ENCODE measurements at places on chromosomes 1 and 21.

DNA sequence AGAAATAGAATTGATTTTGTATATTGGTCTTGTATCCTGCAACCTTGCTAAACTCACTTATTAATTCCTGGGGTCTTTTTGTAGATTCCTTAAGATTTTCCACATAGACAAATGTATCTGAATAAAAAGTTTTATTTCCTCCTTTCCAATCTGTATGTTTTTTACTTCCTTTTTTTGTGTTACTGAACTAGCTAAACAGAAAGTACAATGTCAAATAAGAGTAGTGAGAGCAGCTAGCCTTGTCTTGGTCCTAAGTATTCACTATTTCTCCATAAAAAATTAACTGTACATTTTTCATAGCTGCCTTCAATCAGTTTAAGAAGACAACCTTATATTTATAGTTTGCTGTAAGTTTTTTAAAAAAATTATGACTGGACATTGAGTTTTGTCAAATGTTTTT is 74.9 kb downstream of the FASLG start:
- DNase-seq = no peak

- peak; percentile 79 for DNase-seq
These were observed 86.9 kb downstream of the UCK2 start for GRCh38 chr1:165914136-165914798.

- no peak for DNase-seq
These were observed 9.2 kb upstream of the PTGS2 start for GRCh38 chr1:186689376-186689775.

GRCh38 chr1:167517535-167518330 is 596 bp downstream of the CD247 start:
- DNase-seq = peak; percentile 79

DNA sequence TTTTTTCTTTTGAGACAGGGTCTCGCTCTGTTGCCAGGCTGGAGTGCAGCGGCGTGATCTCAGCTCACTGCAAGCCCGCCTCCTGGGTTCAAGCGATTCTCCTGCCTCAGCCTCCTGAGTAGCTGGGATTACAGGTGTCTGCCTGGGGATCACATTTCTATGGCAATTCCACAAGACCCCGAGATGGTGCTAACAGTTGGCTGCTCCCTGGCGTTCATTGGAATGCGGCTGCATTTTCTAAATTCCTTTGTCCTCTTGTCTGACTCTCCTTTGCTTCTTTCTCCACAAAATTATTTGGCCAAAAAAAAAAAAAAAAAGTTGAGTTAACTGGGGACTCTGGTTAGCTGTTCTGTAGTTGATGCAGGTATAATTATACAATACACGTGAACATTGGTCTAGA is 176.4 kb downstream of the ETS2 start:
- peak; percentile 37 for DNase-seq

DNA sequence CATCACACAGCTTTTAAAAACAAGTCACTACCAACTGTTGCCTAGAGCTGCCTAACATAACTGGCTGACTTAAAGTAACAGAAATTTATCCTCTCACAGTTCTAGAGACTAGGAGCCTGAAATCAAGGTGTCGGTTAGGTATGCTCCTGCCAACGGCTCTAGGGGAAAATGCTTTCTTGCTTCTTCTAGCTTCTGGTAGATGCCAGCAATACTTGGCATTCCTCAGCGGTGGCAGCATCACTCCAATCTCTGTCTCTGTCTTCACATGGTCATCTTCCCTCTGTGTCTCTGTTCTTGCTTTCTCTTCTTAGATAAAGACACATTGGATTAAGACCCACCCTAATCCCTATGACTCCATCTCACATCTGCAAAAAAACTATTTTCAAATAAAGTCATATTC is 51.5 kb downstream of the DMRTA2 start:
- no peak for DNase-seq

GRCh38 chr1:84116558-84116957 is 27.5 kb upstream of the PRKACB start:
- no peak for DNase-seq

DNA sequence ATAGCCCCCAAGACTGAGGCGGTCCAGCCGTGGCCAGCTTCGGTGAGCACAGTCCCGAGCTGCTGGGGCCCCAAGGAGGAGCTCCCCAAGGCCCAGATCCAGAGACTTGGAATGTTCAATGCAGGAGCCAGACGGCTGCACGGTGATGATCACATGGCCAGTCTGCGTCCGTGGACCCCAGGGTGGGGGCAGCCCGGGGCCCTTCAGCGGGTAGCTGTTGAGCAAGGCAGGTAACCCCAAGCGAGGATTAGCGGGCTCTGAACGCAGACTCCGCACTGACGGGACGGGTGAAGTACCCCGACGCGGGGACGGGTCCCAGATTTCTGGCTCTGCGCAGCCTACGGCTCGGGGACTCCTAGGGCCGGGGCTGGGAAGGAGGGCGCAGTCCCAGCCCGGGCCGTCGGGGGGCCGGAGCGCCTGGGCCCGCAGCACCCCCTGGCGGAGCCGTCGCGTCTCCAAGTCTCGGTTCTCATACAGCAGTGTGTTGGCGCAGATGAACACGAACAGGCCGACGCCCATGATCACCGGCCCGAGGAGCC is 2.7 kb downstream of the TMEM200B start:
- no peak for DNase-seq

- DNase-seq = peak; percentile 57
These were observed at the start of gene JAM2 for GRCh38 chr21:25638660-25639550. Gene JAM2, plus strand, starts transcription at chr21:25639258. Its CDS starts 564 bp downstream, at chr21:25639822.

GRCh38 chr1:154157520-154158306 is 2.8 kb upstream of the NUP210L start:
- DNase-seq = no peak

- no peak for DNase-seq
These were observed 17.5 kb downstream of the GTF2B start for GRCh38 chr1:88873737-88874349.

Measured in ELR (cell line).